ENCODE measurements at places on chromosomes 6 and 20. TPM values are rescaled to one million over a fixed set of nuclear protein-coding genes. Genes with fewer than 3 reads are reported as not detected.

DNA sequence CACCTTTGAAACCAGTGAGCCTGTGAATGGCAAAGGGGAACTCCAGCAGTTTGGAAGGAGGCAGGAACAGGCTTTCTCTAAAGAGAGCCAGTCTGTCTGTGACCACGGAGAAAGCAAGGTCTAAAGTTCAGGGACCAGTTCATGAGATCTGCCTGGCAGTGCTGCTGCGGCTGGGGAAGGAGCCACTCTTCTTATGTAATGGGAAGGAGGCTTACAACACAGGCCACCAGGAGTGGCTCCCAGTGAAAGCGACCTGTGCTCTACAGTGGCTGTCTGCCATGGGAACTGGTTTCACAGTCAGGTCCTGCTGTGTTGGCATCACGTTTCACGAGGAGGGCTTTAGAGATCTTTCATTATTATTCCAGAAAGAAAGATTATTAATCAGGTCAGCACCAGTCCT lies 291.9 kb upstream of the PRDM1 start:
- H3K27ac ChIP-seq = no peak overlapping the region
- no peaks in the 10 kb centered on the region for H3K4me1 ChIP-seq
- H3K36me3 ChIP-seq = no peaks in the 10 kb centered on the region
- H3K27me3 ChIP-seq = no peaks in the 10 kb centered on the region
- no peak for DNase-seq

DNA sequence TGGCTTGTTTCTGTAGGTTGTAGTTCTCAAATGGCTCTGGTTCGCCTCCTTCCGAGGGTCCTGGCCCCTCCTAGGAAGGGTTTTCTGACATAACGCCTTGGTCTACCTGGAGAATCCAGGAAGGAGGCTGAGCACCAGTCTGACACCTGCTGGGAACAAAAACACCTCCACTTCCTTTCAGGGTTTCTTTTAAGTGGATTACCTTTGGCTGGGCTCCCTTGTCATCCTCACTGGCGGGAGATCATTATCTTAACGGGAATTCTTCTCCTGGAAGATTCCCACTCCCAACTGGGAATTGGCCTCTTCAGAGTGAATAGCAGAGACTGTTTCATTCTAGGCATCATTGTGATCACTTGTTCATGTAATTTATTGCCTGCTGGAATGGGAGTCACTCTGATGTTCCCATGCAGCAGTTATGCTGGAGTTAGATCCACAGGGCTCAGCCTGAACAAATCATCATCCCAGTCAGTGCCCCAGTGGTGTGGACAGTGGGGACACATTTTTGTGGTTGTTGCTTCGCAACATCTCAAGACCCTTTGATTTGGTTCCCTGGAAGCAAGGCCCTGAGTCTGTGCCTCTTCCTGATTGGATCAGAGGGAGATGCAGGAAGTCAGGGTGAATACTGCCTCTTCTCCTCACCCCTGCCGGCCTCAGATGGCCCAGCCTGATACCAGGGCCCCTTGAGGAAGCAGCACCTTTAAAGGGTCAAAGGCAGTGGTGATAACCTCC lies 49.1 kb downstream of the LYRM2 start:
- H3K27ac ChIP-seq = no peak overlapping the region
- H3K4me3 ChIP-seq = no peak overlapping the region

The RAET1E gene
- not detected for total RNA-seq

DNA sequence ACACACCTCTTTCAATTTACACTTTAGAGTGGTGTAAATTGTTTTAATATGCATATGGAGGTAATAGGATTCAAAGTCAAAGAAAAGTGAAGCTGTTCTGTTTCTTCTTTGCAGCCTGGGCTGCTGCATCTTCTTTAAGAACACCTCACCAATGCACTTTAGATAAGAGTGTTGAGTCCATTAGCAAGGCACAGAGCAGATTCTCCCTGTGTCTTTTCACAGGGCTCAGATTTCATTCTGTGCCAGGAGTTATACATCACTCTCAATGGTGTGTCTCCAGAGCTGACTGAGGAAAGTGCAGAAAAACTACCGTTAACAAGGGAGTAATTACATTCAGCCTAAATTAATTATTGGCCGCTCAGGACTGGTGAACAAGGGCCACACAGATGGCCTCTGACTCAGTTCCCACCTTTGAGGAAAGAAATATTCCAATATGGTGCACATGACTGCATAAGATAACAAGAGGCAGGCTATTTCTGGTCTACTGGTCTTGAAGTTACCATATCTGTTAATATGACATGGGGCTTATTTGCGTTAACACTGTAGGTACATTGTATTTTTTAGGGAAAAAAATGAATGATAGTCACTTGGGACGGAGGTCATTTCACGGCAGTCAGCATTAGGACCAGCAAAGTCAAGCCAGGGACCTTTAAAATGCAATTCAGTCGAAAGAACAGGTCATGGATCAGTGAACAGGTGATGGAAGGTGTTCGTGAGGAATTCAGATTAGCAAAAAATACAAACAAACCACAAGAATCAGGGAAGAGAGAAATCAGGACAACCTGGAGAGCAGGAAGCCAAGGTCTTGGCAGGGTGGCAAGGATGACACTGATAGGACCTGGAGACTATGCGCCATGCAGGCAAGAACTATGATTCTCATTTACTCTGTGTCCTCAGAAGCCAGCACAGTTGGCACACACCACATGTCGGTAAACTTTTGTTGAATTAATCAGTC lies 203.7 kb downstream of the TBX18 start:
- no peaks in the 10 kb centered on the region for H3K27me3 ChIP-seq
- no peaks in the 10 kb centered on the region for H3K4me1 ChIP-seq
- H3K36me3 ChIP-seq = no peaks in the 10 kb centered on the region
- DNase-seq = no peak

DNA sequence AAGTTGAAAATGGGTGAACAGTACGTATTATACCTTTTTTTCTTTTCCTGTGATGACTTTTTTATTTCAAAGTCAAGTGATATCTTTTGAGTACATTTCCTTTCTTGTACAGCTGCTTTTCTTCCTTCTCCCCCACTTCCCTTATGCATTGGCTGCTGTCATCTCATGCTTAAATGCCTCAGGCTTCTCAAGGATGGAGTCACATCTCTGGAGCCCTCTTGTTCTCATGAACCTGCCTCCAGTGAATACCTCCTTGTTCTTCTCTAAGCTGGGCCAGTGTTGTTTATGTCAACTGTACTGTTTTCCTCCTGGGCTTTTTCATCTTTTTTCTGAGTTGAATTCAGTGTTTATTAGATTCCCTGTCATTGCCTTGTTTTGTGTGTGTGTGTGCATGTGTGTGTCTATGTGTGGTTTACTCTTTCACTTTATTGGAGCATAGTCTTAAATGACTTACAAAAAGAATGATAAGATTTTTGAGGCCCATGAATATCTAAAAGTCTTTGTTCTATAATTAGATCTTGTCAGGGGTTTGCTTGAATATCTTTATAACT lies 23.6 kb downstream of the STXBP5 start:
- no peaks in the 10 kb centered on the region for H3K4me1 ChIP-seq
- H3K36me3 ChIP-seq = peaks cover 4% of the 10 kb centered on the region
- no peak overlapping the region for H3K4me3 ChIP-seq
- H3K27ac ChIP-seq = no peak overlapping the region
- DNase-seq = no peak

GRCh38 chr6:21522143-21522747 lies 71.3 kb upstream of the SOX4 start:
- H3K4me3 ChIP-seq = no peak overlapping the region
- H3K36me3 ChIP-seq = no peaks in the 10 kb centered on the region
- no peaks in the 10 kb centered on the region for H3K27me3 ChIP-seq
- H3K4me1 ChIP-seq = no peaks in the 10 kb centered on the region
- DNase-seq = no peak
- H3K27ac ChIP-seq = no peak overlapping the region

The SPATS1 gene
- not detected for total RNA-seq

DNA sequence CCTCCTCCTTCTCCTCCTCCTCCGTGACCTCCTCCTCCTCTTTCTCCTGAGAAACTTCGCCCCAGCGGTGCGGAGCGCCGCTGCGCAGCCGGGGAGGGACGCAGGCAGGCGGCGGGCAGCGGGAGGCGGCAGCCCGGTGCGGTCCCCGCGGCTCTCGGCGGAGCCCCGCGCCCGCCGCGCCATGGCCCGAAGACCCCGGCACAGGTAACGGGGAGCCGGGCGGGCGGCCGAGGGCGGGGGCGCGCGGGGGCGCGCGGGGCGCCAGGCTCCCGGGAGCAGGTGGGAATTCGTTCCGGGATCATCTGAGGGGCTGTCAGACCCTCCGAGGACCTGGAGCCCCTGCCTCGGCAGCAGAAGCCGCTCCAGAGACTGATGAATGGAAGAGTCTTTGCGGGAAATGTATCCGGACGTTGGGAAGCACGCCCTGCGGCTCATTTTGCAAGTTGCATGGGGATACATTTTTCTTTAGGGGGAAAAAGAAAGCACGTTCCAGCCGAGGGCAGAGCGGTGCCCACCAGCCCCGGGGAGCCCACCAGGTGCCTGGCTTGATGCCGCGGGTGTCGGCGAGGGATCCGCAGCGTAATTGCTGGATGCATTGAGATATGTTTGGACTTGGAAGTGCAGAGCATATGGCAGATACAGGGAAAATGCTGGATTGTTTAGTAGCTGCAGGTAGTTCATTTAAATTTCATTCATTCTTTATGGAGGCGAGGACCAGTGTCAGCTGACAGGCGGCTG lies 394 bp downstream of the MYB start:
- H3K4me3 ChIP-seq = peak overlapping the region; percentile 73
- H3K4me1 ChIP-seq = peaks cover 14% of the 10 kb centered on the region
- no peaks in the 10 kb centered on the region for H3K27me3 ChIP-seq
- no peaks in the 10 kb centered on the region for H3K36me3 ChIP-seq

GRCh38 chr6:143823548-143823947 lies 19.6 kb upstream of the LTV1 start:
- no peaks in the 10 kb centered on the region for H3K4me1 ChIP-seq
- no peak overlapping the region for H3K27ac ChIP-seq
- no peaks in the 10 kb centered on the region for H3K36me3 ChIP-seq
- H3K4me3 ChIP-seq = no peak overlapping the region
- no peaks in the 10 kb centered on the region for H3K27me3 ChIP-seq
- DNase-seq = no peak

DNA sequence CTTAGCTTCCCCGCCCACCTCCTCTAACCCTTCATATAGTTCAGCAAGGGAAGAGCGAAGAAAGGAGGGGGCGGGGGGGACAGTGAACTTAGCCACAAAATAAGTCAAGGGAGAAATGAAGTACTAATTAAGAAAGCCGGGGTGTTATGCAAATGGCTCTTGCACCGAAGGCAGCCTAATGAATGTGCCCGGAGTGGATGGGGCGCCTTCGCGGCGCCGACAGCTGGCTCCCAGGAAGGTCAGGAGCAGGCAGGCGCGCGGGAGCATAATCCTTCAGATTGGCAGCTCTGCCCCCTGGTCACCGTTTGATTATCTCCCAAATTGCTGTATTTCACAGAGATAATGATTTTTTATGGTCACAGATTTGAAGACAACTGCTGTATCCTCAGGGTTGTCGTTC lies 395.1 kb downstream of the TFAP2B start:
- no peaks in the 10 kb centered on the region for H3K4me1 ChIP-seq
- no peak overlapping the region for H3K27ac ChIP-seq
- H3K27me3 ChIP-seq = no peaks in the 10 kb centered on the region
- H3K36me3 ChIP-seq = no peaks in the 10 kb centered on the region

DNA sequence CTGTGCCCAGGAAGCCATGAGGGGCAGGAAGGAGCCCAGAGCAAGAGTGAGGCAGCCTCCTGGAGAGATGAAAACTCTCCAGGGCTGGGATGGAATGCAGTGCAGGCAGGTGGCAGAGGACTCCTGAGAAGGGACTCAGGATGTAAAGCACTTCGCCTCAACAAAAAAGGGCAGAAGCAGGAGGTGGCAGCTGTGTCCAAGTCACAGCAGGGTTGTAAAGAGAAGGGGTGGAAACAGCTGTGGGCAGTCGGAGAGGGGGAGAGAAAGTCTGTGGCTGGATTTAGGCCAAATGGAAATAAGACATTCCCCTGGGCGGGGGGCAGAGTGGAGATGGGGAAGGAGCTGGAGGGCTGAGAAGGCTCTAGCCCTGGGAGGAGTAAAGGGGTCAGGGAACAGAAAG lies 34.9 kb downstream of the CYP21A2 start:
- DNase-seq = no peak
- H3K4me3 ChIP-seq = no peak overlapping the region
- no peaks in the 10 kb centered on the region for H3K4me1 ChIP-seq
- no peak overlapping the region for H3K27ac ChIP-seq

- H3K4me3 ChIP-seq = no peak overlapping the region
- DNase-seq = no peak
Measured at GRCh38 chr6:87382861-87383260, 24.9 kb upstream of the CFAP206 start.

DNA sequence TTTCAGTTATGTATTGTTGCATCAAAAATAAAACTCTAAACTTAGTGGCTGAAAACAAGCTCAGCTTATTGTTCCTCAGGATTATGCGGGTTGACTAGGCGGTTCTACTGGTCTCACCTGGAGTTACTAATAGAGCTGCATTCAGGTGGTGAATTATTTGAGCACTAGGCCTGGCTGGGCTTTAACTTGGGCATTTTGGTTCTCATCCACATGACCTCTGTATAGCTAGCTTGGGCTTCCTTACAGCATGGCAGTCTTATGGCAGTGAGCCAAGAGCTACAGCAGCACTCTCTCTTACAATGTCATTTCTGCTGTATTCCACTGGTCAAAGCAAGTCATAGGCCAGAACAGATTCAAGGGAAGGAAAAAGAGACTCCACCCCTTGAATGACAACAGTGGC lies 1.6 kb downstream of the PGBD1 start:
- H3K36me3 ChIP-seq = peaks cover 5% of the 10 kb centered on the region
- H3K27ac ChIP-seq = no peak overlapping the region
- peaks cover 7% of the 10 kb centered on the region for H3K4me1 ChIP-seq
- no peak for DNase-seq

GRCh38 chr6:159461266-159461665 lies 231.8 kb downstream of the SOD2 start:
- no peak overlapping the region for H3K27ac ChIP-seq
- DNase-seq = no peak
- H3K27me3 ChIP-seq = no peaks in the 10 kb centered on the region
- no peak overlapping the region for H3K4me3 ChIP-seq

- H3K27me3 ChIP-seq = peaks cover 4% of the 10 kb centered on the region
- H3K4me1 ChIP-seq = no peaks in the 10 kb centered on the region
- H3K4me3 ChIP-seq = no peak overlapping the region
- H3K36me3 ChIP-seq = no peaks in the 10 kb centered on the region
- DNase-seq = no peak
Measured at GRCh38 chr20:38252292-38253288, 7.9 kb downstream of the KIAA1755 start.

GRCh38 chr6:168159506-168159905 lies 80.5 kb upstream of the FRMD1 start:
- no peak for DNase-seq
- H3K27ac ChIP-seq = no peak overlapping the region
- no peaks in the 10 kb centered on the region for H3K4me1 ChIP-seq
- no peak overlapping the region for H3K4me3 ChIP-seq
